Activated T-helper 1 cell treated with anti-CD3 and anti-CD28 coated beads, Interleukin-2, amount 50 U/mL, for 16 hours (primary cell): ENCODE measurements at places on chromosomes 4 and X.
A peak's percentile ranks its signal among the peaks of the same experiment; 100 is the strongest.

GRCh38 chr4:127081041-127081440, 551.7 kb upstream of the INTU start:
- no peak for DNase-seq

DNA sequence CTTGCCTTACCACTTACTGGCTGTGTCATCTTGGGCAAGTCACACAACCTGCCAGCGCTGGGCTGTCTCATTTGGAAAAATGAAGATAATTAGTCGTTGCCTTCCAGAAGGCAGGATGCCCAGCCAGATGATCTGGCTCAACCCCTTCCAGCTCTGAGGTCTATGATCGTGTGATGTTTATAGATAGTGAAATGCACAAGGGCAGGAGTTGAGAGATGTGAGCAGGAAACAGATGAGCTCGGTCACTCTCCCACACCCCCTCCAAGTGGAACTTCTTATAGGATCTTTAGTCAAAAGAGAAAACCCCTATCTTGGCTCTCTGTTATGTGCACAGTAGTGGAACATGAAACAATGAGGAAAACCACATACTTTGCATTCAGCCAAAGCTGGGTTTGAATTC, 336.8 kb upstream of the PPARGC1A start:
- DNase-seq, result no peak

GRCh38 chr4:38055566-38055965, 95.4 kb downstream of the PTTG2 start:
- no peak for DNase-seq

DNA sequence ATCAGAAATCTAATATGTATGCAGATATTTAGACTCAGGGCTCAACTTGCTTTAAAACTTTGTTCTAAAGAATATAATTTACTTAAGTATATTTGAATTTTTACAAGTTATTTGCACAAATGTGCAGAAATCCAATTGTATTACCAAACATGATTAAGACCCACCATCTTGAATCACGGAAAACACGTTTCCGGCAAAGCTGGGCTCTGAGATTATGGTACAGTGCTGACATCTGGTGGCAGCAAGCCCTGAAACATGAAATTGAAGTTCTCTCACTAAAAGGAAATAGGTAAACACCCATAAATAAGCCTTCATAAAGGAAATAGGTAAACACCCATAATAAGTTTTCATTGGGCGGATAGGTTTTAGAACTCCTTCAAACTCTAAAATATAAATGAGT, 98.3 kb upstream of the MAOA start:
- peak; percentile 36 for DNase-seq

DNA sequence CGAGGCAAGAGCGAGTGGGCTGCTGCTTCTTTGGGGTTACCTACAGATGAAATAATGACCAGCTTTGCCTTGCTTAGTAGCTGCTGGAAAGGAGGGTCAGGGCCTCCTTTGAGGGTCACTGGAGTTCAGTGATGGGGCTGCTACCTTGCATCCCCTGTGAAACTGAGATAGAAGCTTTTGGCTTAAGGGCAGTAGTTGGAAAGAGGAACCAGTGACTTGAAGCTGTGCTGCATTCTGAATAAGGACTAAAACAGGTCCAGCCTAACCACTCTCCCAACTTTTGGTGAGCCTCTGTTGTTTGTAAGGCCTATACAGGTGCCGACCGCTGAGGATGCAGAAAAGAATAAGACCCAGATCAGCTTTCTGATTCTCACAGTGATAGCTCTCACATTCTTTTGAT, 41.2 kb downstream of the RASL11B start:
- DNase-seq, result no peak

DNA sequence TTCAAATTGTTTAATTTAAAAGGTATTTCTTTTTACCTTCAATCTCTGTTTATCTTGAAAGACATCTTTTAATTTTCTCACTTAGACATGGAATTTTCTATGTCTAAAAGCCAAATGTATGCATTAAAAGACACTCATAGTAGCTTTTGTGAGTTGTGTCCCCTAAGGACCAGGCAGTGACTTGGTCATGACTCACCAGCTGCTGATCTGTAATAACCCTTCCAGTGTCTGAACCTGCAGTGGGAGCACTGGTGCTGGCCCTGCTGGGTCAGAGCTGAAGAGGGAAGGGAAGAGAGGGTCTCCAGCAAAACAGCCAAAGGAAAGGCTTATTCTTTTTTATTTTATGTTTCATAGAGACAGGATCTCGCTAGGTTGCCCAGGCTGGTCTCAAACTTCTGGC, 31.1 kb upstream of the SH3D19 start:
- no peak for DNase-seq

DNA sequence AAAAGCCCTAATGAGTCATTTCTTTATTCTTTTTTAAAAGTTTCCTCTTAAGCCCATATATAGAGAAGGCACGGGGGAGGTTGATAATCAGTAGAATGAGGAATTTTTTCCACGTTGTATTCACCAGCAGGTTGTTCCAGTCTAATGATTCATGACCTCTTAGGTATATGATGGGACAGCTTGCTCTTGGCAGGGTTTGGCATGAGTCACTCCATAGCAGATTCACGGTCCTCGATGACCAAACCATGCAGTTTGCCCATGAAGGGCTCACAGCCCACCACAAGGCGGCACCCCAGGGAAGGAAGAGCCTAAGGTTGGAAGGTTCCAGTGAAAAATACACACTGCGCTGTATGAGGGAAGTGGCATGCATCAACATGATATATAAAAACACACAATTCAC, 623.8 kb upstream of the DIPK2B start:
- DNase-seq, result no peak

- DNase-seq, result no peak
These were observed 259.5 kb downstream of the RCHY1 start for GRCh38 chr4:75254745-75255144.

DNA sequence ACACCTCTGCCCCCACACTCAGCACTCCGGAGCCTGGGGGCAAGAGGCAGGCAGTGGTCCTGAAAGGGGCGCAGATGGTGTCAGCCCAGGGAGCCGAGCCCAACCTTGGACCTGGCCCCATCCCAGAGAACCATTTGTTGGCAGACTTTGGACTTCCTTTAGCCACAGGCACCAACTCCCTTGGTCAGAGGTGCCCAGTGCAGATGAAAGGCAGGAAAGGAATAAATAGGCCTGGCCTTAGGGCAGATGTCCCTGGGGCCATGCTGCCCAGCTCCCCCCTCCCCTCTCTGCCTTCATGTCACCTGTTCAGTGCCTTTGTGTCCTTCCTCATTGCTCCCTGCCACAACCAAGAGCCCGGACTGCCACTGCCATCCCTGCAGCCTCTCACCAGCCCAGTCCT, 52.8 kb downstream of the SEL1L3 start:
- no peak for DNase-seq

GRCh38 chrX:46202733-46203514, 342.3 kb downstream of the ZNF674 start:
- DNase-seq, result no peak

DNA sequence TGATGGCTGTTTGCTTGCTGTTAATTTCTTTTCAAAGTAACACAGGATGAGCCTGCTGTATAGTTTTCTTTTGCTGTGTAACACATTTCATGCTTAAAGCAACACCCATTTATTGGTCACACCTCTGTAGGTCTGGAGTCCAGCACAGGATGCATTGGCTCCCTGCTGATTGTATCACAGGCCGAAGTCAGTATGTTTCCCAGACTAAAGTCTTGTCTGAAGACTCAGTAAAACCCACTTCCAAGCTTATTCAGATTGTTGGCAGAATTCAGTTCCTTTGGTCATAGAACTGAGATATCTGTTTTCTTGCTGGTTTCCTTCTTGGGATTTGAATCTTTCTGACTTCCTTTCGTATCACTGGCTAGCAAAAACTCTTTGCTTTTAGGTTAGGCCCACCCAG, 54.3 kb downstream of the LRP2BP start:
- no peak for DNase-seq

DNA sequence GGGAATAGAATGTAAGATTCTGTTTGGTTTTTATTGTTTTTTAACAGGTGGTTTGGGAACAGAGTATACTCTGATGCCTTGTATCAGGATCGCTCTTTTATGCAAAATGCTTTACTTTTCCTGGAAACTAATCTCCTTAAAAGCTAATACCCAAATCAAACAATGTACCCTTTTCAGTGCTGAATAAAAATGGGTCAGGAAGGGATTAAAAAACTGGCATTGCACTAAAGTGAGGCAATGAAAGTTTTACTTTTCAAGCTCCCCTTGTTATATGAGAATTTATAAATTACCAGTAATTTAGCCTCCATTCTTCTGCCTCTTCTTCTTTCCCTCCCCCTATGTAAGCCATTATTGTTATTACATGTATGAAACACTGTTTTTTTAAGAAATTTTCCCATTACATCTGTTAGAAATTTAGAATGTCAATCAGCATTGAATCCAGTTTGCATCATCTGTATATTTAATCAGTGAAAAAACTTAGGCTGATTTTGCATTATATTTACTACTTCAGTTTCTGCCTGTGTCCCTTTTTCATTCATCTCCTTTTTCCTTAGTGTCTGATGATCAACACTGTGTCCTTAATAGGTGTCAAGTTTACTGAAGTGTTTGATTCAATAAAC, 89.7 kb upstream of the NPNT start:
- DNase-seq, result no peak

- DNase-seq, result no peak
These were observed 252.9 kb upstream of the SMIM31 start for GRCh38 chr4:164501074-164501473.

- no peak for DNase-seq
These were observed 51.4 kb downstream of the NPY5R start for GRCh38 chr4:163395055-163395454.

DNA sequence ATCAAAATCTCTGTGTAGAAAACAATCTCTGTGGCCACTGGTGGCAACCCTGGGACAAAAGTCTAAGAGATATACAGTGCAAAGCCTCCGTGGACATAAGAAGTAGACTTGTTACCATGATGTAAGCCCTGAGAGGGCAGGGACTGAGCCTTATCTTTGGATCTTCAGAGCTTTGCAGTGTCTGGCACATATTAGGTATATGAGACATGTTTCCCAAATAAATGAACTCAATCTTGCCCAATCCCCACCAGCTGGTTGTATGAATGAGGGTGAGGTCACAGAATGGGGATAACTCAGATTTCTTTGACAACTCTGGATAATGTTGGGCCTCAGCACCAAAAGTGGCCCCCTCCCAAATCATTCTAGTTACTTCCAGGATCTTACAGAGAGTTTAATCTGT, 511.4 kb upstream of the DIPK2B start:
- DNase-seq, result no peak

DNA sequence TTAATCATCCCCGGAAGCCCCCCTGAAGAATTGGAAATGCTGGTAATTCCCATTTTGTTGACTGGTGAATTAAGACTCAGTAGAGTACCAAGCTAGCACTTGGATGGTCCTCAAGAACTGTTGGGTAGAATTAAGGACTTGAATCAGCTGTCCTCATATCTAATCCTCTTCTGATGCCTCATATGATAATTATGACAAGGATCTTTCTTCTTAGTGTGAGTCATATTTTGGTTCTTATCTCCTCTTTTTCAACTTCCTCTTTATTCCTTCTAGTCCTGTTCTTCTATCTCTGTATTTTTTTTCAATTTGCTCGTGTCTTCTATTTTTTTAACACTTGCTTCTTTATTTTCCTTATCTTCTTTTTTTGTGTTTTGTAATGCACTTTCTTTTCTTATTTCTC, 206.3 kb upstream of the ANXA3 start:
- DNase-seq, result no peak

GRCh38 chr4:60201052-60201673, 999.0 kb upstream of the ADGRL3 start:
- DNase-seq, result no peak

- no peak for DNase-seq
These were observed 577.0 kb downstream of the C4orf33 start for GRCh38 chr4:129672941-129673340.
